ENCODE measurements at places on chromosomes 3 and 15.

DNA sequence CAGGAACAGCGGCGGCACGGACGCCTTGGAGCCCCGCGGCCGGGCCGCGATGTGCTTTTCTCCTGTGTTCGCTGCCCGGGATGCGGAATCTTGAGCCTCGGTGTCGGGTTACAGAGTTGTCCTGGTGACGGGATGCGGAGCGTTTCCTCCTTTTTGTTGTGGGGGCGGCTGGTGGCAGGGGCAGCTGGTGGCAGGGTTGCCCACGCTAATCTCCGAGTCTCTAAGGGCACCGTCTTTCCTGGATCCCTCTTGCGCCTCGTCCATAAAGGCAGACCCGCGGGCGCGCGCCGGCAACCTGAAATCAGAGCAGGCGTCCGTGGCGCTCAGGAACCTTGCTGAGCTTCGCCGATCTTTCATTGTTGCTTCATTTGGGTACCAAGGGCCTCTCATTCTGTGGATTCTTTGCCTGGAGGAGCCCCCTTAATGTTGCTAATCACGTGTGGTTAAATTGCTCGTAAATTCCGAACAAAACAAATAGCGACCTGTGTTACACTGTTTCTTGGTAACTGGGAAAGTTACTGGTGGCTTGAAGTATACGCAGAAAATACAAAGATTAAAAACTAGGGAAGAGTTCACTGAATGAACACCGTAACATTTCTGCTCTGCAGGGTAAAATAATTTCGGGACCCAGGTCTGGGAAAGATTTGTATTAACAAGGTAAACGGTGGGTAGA, 844 bp upstream of the PFN2 start:
- DNase-seq: peak; percentile 7

- DNase-seq: no peak
Observed at GRCh38 chr3:24400015-24400414, 94.6 kb downstream of the THRB start.

DNA sequence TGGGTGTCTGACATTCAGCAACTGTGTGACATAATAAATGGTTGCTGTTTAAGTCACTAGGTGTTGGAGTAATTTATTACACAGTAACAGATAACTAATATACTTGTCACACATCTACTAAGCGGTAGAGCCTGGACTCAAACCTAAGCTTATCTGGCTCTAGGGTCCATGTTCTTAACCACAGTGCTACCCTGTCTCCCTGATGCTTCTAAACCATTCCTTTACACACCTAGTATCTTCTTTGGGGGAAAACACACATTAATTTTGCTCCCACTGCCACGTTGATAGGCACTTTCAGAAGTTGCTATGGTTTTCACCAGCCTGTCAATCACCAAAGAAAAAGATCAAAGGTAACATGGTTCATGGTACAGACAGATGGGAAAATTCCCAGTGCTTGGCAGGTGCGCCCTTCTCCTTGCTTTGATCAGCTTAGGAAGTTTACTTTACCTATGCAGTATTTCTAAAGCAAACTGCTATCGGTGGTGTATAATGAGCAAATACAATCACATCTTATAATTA, 150.8 kb downstream of the PDZRN3 start:
- no peak for DNase-seq

GRCh38 chr3:159996959-159997358, 8.3 kb downstream of the IL12A start:
- no peak for DNase-seq

Data from effector memory CD8-positive, alpha-beta T cell (primary cell).